A549 treated with dexamethasone at 1 μM for 4 hours (cell line): ENCODE measurements at places on chromosomes 7 and 10. TPM values are rescaled to one million over a fixed set of nuclear protein-coding genes. Genes with fewer than 3 reads are reported as not detected.

Gene SPDYE3
- total RNA-seq: not detected in 5 replicates

Gene IRF5
- total RNA-seq: 11.9 to 16.6 TPM (median 15.9 TPM) in 5 replicates

Gene TEX36
- not detected in 5 replicates for total RNA-seq

Gene PDE1C
- 2.4 to 4.0 TPM (median 3.1 TPM) in 5 replicates for total RNA-seq
